Metanephros (tissue), 2 donors: ENCODE measurements at places on chromosomes 1 and 21. TPM values are rescaled to one million over a fixed set of nuclear protein-coding genes. Genes with fewer than 3 reads are reported as not detected.

Gene ICOSLG
- total RNA-seq: 4.5 TPM

Gene SH2D2A
- 0.64 TPM for total RNA-seq

Gene DDI2
- total RNA-seq: 55.6 TPM

Gene KPRP
- not detected for total RNA-seq

Gene TFF2
- not detected for total RNA-seq

Gene SPATA45
- 0.47 TPM for total RNA-seq

Gene CYP4Z1
- total RNA-seq: 0.93 TPM

Gene PRDM16
- total RNA-seq: 10.2 TPM

Gene NBPF3
- 10.3 TPM for total RNA-seq

Gene CAMK2N1
- 24.1 TPM for total RNA-seq

Gene NMNAT1
- total RNA-seq: 15.5 TPM

Gene ZNF695
- 4.2 TPM for total RNA-seq
